ENCODE measurements at places on chromosomes 12 and 14.

- DNase-seq, result no peak
These were observed 14.5 kb downstream of the R3HDM2 start for GRCh38 chr12:57416039-57416996.

DNA sequence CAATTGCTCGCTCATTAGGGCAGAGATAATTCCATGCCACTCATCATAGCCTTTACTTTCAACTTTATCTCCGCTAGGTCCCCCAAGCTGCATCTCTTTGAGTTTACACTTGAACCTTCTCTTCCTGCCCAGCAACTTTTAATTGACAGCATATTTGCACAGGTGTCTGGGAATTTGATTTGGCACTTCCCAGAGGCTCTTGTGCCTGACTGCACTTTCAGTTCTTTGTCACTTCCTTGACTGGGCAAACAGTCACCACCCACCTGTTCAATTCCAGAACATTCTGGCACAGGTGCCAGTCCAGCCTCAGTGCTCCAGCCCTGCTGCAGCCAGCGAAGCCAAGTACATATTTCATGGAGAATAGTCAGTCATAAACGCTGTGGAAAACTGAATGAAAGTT lies 110.1 kb upstream of the LRIG3 start:
- DNase-seq, result no peak

- no peak for DNase-seq
These were observed 218.8 kb downstream of the BTG1 start for GRCh38 chr12:91926848-91927247.

DNA sequence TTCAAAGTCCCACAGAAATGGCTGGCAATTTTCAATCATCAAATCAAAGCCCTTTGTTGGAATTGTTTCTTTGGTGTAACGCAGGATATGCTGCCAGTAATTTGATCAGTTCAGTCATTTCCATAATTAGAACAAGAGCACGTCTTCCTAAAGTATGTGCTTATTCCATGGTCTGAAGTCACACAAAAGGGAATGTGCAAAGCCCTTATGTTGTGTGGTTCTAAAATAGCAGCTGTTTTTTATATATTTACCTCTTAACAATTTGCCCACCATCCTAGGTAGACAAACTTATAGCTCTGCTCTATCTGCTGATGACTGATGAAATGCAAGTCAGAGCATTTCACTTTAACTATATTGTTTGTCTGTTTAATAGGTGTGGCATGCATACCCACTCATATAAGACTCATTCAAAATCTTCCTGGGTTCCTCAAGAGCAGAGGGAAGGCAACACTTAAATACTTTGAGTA lies 176.1 kb upstream of the SLC38A2 start:
- DNase-seq, result no peak

- DNase-seq, result no peak
These were observed 156.3 kb upstream of the GSC start for GRCh38 chr14:94926176-94926575.

- no peak for DNase-seq
These were observed 22.4 kb upstream of the LRRC10 start for GRCh38 chr12:69633061-69633460.

DNA sequence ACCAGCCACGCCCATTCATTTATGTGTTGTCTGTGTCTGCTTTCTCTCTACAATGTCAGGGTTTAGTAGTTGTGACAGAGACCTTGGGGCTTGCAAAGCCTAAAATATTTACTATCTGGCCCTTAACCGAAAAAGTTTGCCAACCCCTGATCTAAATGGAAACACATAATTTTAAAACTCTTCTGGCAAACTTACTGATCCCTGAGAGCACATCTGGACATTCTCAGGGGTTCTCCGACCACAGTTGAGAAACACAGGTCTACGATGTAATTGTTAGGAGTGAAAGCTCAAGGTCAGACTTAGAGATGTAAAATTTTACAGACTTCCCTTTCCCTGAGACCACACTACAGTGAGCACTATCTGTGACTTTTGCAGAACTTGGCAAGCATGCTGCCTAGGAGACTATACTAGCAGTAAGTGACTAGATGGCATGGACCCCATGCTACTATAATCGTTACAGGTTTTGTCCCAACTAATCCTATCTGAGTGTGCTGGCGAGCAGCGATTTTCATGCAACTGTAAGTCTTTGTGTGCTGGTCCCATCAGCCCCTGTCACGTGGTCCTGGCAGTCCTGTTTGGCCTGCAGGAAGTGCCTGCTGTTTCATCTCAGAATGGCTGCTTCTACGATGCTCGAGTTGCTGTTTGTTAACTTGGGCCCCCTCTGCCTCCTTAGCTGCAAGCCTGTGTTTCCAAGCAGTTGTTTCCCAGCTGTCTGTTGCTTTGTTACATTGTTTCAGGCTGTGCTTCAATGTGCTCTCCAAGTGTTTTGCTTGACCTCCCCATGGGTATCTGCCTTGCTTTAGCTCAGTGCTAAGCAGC lies 21.6 kb downstream of the TMTC2 start:
- DNase-seq, result no peak

DNA sequence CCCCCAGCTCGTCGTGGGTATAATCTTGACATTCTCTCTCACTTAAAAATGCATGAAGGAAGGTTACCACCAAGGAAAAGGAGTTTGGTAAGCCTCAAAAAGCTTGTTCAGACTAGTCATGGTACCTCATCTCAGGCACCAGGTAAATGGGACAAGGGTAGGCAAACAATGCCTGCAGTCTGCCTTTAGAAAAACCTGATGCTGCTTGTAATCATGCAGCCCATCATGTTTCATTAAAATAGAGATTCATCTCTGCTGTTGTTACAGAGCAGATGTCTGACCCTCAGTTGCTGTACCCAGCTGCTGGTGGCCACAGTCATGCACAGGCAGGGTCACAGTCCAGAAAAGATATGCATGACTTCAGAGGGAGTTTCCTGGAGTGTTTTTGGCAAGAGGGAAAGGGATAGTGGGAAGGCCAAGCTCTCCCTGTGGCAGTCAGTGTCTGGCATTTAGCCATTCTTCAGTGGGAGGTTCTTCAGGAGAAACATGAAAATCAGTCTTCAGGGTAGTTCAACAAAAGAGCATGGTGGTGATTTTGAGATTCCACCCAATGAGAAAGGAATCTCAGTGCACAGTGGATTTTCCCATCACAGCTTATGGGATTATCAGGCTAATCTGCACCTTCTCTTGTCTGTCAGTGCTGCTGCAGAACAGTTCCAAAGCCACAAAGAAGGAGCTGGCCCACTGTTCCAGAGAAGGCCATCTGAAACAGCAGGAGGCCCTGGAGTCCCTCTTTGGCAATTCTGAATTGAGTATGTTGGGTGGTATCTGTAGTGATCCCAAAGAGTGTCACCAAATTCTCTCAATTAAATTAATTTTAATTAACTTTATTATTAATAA lies 202.7 kb upstream of the FRMD6 start:
- DNase-seq, result no peak

- no peak for DNase-seq
These were observed 9.8 kb downstream of the RARG start for GRCh38 chr12:53222170-53222721.

DNA sequence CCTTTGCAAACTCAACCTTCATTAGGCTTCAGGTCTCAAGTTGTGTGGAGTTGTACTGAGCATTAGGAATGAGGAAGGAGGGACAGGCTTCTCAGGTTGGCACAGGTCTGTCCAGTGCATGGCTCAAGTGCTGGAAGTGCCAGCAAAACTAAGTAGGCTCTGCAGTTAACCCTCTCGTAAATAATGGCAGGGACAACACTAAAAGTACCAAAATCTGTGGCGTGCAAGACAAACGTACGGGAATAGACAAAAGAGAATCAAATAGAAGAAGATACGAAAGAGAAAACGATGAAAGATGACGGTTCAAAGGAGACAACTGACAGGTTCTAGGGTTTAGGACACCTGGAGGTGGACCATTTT lies 612 bp downstream of the TRAPPC6B start:
- no peak for DNase-seq

DNA sequence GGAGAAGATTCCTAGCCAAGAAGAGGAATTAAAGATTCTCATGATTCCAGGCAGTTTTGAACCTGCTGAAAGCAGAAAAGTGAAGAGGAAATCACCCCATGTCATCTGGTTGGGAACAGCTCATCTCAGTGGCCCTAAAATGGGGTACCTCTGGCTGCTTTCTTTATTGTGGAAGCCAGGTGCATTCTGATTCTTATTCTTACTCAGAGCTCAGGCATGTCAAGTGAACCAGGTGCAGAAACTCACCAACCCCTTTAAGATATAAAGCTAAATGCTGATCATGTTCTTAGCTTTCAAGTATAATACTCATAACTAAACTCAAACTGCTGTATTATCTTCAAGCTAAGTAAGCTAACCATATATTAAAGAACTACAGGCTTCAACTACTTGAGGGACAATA lies 253.9 kb upstream of the ARID2 start:
- no peak for DNase-seq

DNA sequence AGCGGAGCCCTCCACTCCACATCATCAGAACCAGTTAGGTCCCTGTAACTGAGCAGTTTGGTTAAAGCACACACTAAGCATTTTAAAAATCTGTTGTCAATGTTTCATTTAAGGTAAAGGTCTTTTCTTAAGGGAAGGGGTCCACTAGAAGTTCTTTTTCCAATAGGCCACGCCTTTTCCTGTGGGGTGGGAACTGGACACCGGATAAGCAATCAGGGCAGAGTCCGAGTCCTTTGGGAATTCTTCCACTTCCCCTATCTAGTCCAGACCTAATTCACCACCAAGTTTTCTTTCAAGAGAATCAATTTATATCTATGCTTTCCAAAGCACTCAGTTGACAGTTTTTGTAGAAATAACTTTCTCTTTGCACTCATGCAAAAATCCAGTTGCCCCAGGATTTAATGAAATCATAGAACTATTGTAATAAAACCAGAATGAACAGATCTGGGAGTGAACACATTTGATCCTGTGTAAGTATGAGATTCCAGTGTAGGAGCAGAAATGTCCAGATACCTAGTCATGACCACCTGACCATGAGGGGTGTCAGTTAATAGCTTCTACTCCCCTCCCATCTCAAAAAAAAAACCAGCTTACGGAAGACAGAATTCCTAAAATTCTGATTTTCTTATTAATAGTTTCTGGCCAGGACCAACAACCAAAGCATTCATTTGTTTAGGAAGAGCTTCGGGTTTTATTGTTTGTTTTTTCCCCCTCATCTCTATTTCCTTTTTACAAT lies 11.7 kb downstream of the VPS37B start:
- no peak for DNase-seq

DNA sequence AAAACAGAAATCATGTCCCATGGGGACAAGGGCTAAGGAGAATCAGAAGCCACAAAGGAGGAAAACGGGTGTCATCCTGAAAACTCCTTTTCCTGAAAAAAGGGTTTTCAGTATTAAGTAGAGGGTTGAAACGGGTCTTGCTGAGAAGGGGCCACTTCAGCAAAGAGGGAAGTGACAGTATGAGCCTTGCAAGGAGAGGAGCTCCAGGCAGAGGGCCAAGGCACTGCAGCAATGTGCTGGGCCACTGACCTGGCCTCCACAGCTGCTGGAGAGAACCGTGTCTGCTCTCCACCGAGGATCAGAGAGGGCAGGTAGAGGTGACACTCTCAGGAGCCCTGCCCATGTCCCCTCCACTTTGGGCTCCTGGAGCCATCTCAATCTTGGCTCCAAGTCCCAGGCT lies 103.3 kb downstream of the NCOR2 start:
- no peak for DNase-seq

DNA sequence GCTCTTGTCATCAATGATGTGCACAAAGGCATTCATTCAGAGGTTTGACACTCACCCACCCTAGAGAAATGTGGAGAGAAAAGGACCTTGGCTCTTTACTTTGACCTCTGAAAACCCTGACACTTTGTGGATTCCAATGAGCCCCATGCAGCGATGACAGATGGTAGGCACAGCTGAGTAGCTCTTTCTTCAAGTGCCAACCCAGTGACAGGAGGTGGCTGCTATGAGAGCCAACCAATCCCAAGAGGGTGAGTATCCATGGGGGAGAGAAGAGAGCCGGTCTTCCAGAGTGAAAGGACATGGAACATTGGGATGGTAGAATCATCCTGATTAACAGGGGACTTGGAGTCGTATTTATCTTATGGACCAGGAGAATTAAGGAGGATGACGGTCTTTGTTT lies 17.8 kb downstream of the SLC8A3 start:
- no peak for DNase-seq

GRCh38 chr12:93832131-93832530 lies 155.0 kb downstream of the CRADD start:
- DNase-seq, result no peak

GRCh38 chr14:56172571-56172971 lies 54.4 kb downstream of the PELI2 start:
- DNase-seq, result no peak

DNA sequence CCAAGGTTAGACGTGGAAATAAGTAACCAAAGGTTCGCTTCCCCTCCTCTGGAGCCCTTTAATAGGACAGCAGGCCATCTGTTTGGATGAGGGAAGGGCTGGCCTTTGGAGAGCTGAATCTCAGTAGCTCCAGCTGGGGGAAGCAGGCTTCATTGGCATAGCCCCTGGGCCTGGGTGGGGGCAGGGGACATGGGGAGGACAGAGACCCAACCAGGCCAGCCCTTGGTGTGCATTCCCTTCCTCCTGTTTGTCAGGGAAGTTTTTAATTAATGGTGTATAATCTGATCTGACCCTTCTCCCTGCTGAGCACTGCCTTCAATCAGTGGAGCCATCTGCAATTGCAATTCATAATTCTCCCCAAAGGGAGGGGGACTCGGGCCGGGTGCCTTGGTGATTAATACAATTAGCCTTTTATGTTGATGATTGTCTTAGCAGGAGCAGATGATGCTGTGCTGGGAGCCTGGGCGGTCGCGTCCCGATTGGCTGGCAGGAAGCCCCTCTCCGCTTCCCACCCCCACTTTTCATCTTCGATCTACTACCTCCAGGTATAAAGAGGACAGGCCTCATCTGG lies 6.4 kb downstream of the AQP6 start:
- no peak for DNase-seq

All from CD4-positive, alpha-beta T cell treated with Interleukin-21 for 1 hour (primary cell).